ENCODE measurements at places on chromosomes 16 and 17. TPM values are rescaled to one million over a fixed set of nuclear protein-coding genes. Genes with fewer than 3 reads are reported as not detected.

DNA sequence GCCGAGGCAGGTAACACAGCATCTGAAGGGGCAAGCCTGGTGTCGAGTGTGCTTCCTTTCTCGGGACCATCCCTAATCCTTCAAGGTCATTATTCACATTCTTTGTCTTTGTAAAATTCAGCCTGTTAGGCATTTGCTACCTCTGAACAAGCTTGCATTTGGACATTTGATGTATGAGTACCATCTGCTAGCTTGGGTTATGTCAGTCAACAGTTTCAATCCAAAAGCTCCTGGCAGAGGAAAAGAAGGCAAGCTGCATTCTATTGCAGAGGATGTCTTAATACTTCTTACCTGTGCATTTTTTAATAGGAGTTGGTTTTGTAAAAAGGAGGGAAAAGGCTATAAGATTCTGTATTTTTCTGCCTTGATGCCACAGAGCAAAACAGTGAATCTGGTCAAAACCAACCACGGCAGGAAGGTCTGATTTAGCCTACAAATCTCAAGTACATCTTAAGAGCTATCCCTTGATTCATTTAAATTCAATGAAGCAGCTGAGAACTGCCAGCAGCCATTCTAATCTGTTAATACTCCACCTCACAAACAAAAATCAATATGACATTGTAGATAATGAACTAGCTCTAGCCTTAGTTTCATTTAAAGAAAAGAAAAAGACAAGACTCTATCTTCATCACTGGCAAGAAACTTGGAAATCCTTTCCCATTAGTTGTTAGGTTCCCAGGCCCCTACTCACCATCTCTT lies 39.0 kb downstream of the TEX2 start:
- DNase-seq: no peak

- no peak for DNase-seq
These were observed 114.9 kb downstream of the SPAG9 start for GRCh38 chr17:51005768-51006167.

DNA sequence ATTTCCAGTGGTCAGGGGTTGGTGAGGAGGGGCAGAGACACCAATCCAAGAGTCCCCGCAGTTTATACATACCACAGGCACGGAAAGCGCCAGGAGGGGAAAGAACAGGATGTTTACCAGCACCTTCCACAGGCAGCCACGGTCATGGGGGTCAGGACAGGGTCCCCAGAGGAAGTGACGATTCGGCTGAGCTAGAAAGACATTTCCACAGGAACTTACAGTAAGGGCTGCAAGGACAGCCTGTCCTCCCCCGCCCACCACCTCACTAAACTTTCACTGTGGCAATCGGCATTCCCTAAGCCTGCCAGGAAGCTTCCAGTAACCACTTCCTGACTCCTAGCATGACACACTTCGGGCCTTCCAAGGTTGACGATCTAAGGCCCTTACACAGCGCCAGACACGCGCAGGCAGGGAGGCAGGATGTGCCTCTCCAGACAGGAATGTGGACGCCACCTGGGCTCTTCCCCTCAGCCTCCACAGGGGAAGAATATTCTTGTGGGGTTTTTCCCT lies 1.2 kb upstream of the MT2A start:
- DNase-seq: peak; percentile 97

DNA sequence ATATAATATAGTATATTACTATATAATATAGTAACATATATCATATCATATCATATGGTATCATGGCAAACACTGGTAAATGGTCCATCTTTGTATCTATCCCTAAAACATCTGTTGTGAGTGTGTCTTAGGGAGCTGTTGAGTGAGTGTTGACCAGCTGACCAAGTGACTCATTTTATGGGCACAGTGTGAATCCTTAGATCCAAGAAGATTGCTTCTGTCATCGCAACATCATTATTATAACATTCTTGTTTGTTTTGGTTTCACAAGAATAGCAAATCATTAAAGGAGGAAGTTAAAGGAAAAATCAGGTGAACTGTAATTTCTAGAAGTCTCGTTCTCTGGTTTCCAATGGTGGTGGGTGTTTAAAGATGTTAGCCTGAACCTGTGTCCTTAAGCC lies 11.7 kb upstream of the MAF start:
- no peak for DNase-seq

DNA sequence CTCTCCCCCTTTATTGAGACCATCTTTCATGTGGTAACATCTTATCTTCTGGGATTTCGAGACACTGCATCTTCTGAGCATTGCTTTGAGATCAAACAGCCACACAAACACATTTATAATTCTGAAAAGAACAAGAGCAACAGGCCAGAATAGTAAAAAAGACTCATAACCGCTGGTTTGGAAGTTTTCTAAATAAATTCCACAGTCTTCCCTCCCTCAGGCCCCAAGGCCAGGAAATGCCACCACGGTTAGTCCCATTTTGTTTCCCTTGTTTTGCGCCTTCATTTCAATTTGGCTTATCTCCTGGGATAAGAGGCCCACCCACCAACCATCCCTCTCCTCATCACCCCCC lies 25.3 kb downstream of the LITAF start:
- no peak for DNase-seq

Gene TBC1D3D
- total RNA-seq: not detected

Gene DOC2B
- total RNA-seq: not detected

Gene PRSS36
- total RNA-seq: 3.8 TPM

Gene TBC1D3I
- 0.09 TPM for total RNA-seq

Gene ADAM11
- total RNA-seq: 0.36 TPM

Gene GUCY2D
- total RNA-seq: not detected

All from fibroblast of the aortic adventitia (primary cell).